ELF-1 (cell line): ENCODE measurements at places on chromosomes 12 and 14.

- peak; percentile 53 for DNase-seq
Measured at GRCh38 chr12:89525305-89525823, 483 bp downstream of the POC1B start.

GRCh38 chr12:2557597-2557996 lies 237.2 kb upstream of the FKBP4 start:
- DNase-seq: peak; percentile 17

GRCh38 chr12:116382686-116383530 lies 105.4 kb upstream of the MED13L start:
- DNase-seq: no peak

GRCh38 chr12:27902651-27903050 lies 69.9 kb downstream of the PTHLH start:
- no peak for DNase-seq

DNA sequence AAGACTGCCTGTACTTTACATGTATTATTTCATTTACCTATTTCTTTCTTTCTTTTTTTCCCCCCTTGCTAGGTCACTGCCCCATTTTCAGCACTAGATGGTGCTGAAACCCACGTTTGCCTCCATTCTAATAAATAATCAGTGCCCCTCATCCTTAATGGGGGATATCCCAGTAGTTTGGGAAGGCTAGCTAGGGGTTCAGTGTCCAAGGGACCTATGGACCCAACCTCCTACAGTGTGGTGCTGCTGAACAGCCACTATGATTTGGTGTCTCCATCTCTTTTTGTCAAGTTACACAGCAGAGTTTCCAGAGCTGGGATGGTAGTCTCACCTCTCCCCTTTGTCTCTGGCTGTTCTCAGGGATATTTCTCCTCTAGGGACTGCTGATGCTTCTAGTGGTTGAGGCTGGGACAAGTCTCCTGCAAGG lies 6.5 kb upstream of the HCFC2 start:
- peak; percentile 34 for DNase-seq

DNA sequence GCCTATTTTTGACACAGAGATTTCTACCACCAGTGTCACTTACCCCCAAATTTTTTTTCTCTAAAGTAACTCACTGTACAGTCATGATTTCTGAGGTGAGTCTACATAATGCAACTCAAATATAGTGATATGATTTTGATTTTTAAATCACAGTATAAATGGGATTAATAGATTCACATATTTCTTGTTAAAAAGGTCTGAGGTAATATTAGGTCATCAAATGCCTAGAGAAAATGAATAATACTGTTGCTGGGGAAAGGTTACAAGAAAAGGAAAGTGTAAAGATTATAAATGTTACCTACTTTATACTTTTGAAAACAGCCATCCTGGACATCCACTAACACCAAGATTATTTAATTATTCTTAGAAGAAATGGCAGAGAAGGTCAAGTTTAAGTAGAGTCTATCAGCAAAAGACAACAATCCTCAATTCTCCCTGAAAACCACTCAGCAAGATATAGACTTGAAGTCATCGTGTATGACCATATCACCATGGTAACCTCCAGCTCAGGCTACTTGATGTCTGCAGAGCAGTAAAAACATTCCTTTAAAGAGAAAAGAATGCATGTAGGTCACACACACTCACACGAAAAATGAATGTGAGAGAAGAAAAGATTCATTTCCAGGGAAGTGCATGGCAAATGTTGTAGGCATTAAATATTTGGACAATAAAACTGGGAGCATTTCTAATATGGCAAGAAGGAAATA lies 58.7 kb downstream of the CCDC59 start:
- no peak for DNase-seq

- DNase-seq: no peak
Measured at GRCh38 chr14:35861204-35861868, 35.2 kb downstream of the BRMS1L start.

DNA sequence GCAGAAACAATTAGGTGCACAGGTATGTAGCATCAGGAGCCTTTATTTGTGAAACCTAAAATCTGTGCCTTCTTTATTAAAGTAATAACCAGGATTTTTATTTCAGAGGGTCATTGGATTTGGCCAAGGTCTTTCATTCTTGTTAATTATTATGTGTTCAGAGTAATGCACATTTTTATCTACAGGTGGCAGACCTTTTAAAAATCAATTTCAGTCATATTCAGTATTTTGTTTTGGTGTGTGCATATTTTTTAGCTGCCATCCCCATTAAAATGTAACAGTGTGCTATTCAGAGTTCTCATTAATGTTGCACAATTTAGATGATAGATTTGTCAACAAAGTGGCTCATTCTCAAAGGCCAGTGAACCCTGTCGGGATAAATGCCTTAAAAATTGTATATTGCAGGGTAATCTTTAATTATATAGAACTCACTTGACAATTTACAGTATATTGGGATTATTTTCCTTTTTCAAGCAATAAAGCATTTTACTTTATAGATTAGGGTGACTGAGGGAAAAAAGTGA lies 319.3 kb upstream of the SOX5 start:
- DNase-seq: no peak

DNA sequence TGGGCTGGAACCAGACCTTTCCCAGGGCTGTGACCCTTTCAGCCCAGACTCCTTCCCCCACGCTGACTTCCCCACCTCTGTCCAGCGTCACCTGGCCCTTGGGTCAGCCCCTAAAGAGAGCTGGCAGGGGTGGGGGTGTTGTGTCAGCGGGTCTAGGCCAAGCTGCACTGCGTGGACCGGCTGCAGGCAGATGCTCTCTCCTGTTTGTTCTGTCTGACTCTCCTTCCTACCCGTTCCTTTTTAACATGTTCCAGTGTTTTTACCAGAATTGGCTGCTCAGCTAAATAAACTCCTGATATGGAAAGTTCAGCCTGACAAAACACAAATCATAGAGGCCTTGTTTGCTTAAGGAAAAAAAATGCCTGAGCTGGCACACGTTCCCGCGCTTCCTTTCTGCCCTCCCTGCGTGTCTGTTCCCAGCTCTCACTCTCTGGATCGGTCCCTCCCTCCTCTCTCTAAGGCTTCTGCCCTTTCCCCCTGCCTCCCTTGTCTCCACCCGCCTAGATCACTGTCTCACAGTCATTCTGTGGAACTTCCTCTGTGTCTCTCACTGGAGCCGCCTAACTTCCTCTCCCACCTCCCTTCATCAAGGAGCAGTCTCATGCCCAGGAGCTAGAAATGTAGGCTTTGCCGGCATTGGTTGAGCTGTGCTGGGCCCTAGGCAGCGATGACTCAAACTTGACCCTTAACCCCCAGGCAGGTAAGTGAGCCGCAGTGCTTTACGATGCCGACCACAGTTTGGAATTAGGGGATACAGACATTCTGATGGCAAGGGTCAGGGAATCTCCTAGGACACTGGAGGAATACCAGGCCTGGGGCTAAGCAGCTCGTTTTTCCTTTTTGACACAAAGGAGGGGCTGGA lies 15.5 kb upstream of the MLXIP start:
- DNase-seq: peak; percentile 93
